HT1080 (cell line): ENCODE measurements at places on chromosomes 6 and 20. TPM values are rescaled to one million over a fixed set of nuclear protein-coding genes. Genes with fewer than 3 reads are reported as not detected.

GRCh38 chr6:41576667-41577066 is 30.5 kb downstream of the FOXP4 start:
- DNase-seq: no peak

GRCh38 chr20:34581341-34582184 is 23.0 kb downstream of the MAP1LC3A start:
- DNase-seq: peak; percentile 11

Gene SEMG1
- total RNA-seq: not detected in 2 replicates

GRCh38 chr20:8515810-8516435 is 383.9 kb downstream of the PLCB1 start:
- no peak for DNase-seq

DNA sequence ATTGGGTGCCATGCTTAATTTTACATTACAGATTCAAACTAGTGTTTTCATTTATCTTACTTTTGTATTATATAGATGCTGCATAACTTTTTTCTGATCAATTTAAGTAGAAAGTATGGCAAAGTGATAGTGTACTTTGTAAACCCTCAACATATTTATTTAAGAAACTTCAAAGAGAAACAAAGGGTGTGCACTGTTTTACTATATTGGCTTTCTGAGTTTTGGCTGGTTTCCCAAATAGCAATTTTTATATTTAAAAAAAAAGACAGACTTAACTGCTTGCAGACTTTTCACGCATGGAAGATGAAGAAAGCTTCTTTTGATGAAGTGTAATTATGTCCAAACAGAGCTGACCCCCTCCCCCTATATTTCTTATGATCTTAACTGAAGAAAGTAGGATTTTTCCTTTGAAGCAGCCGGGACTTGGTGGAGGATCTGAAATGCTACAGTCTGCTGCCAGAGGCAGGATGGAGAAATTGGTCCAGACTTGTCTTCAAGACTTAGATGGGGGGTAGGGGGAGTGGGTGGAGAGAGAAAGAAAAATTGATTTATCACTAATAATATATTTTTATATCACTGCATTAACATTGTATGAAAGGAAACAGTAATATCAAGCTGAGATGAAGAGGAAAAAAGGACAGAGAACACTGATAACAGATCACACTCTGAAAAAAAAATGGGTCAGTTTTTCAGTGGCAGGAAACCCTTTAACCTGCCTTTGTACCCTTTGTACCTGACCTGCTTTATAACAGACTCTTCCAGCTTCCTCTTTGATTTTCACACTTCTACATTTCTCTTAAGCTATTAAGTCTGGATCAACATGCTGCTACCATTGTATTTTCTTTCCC is 56.0 kb upstream of the SUPT3H start:
- no peak for DNase-seq

Gene KIAA1755
- 0.14 TPM in 1 of 2 replicates, not detected in the other for total RNA-seq

DNA sequence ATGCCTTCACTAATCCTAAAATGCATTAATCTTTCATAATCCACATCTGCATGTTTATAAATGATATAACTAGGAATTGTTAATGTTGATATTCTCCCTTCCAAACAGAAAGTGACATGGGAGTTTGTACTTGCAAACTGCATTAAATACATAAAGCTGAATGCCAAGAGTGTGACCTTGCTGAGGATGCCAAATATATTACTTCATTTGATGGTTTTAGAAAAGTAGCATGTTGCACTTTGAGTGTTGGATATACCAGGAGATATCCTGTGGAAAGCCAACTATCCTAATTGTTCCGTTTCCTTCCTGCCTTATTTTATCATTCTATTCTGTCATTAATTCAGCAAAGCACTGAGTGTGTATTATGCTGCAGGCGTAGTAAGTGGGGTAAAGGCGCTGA is 229.8 kb downstream of the TMEM242 start:
- no peak for DNase-seq

DNA sequence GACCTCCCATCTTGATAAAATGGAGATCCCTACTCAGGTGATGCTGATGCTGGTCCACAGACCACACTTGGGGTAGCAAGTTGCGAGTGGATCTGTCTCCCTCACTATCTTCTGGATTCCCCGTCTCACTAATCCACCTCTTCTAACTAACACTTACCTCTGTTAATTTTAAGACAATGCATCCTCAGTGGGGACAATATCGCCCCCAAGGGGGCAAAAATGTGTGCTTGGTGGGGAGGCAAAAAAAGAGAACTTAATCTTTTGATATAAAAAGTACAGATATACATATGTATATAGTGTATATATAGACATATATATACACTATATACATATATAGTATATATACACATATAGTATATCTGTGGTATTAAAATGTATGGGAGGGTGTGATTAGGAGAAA is 4.3 kb downstream of the LRFN2 start:
- DNase-seq: no peak

GRCh38 chr6:108581932-108582475 is 21.3 kb downstream of the FOXO3 start:
- no peak for DNase-seq

Gene ID4
- total RNA-seq: 0.55 TPM in 1 of 2 replicates, not detected in the other

DNA sequence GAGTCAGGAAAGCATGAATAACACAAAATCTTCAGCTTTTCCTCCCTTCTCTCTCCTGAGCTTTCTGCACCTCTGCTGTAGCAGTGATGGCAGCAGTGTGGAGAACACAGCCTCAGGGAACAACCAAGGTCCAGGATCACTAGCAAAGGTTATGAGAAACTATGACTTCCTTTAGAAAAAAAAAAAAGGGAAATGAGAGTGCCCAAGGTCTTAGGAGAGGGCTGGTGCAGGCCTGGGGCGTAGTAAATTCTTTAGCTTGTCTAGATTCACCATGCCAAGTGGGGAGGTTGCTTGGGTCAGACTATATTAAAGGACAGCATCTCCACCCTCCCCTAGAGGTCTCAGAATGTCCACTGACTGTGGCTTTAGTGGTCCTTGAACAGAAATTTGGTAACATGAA is 40.4 kb upstream of the POLR1H start:
- no peak for DNase-seq

- DNase-seq: no peak
Observed at GRCh38 chr6:76495909-76496308, 423.4 kb upstream of the IMPG1 start.

Gene IYD
- total RNA-seq: 0.02 TPM in 1 of 2 replicates, not detected in the other

- DNase-seq: no peak
Observed at GRCh38 chr20:63529861-63530787, 7.1 kb downstream of the PTK6 start.
